Right renal pelvis (tissue), 4 donors: ENCODE measurements at places on chromosomes 11 and 22. TPM values are rescaled to one million over a fixed set of nuclear protein-coding genes. Genes with fewer than 3 reads are reported as not detected.

The IL17RA gene
- polyA plus RNA-seq: 7.0 TPM

The DCUN1D5 gene
- 33.5 TPM for polyA plus RNA-seq

The ANGPTL5 gene
- polyA plus RNA-seq: not detected

The PATE4 gene
- polyA plus RNA-seq: 0.12 TPM

The MOGAT2 gene
- 1.4 TPM for polyA plus RNA-seq

The SHANK2 gene
- 31.0 TPM for polyA plus RNA-seq

The HBG1 gene
- polyA plus RNA-seq: 13.0 TPM

The DBX1 gene
- polyA plus RNA-seq: not detected
